MG63 (cell line): ENCODE measurements at places on chromosomes 11 and 22. TPM values are rescaled to one million over a fixed set of nuclear protein-coding genes. Genes with fewer than 3 reads are reported as not detected.

Gene CCDC116
- not detected in 2 replicates for total RNA-seq

Gene OR2AT4
- not detected in 2 replicates for total RNA-seq

Gene CALCB
- not detected in 2 replicates for total RNA-seq

Gene SHANK3
- total RNA-seq = 1.3 and 2.6 TPM in 2 replicates

Gene OR8A1
- not detected in 2 replicates for total RNA-seq

Gene LARGE1
- 1.0 and 4.1 TPM in 2 replicates for total RNA-seq

Gene TEX12
- total RNA-seq = not detected in 2 replicates

Gene PHF5A
- total RNA-seq = 101 and 111 TPM in 2 replicates

Gene DNAJB7
- total RNA-seq = not detected in 2 replicates

DNA sequence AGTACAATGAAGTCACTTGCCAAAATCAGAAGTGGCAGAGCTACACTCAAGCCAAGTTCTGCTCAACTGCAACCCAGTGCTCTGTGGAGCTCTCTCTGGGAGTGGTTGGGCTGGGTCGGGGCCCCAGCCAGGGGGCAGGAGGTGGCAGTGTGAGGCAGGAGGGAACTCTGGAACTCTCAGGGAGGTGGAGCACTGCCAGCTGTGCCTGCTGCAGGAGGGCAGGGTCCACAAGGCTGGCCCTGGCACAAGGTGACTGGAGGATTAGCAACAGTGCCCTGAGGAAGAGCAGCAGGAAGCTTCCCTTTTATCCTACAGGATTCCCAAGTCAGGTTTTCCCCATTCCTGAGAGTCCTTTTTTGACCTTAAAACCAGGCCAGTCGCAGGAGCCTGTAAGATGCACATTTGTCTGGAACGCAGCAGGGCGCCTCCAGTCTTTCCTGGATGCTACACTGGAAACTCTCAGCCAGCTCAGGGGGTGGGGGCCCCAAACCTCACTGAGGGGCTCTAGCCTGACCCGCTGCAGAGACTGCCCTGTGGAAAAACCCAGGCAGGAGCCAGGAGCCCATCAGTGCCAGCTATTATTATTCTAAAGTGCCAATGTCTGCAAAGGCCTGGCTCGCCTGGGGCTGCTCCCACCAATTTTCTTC, 31.8 kb downstream of the DKK3 start:
- DNase-seq = peak; percentile 82

DNA sequence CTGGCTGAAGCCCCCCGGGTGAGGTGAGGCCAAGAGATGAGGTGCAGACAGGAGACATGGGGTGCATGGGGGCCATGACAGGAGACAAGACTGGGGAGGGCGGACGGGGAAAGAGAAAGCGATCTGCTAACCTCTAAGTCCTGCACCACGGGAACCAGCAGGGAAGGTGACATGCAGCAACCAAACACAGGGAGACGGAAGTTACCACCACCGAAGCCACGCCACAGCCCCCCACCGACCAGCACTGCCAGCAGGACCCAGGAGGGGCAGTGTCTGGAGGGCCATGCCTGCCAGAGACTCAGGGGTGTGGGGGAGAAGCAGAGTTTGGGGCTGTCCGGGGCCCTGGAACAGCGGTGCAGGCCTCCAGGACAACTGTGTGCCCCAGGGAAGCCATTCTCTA, 14.1 kb upstream of the RASL10A start:
- no peak for DNase-seq

DNA sequence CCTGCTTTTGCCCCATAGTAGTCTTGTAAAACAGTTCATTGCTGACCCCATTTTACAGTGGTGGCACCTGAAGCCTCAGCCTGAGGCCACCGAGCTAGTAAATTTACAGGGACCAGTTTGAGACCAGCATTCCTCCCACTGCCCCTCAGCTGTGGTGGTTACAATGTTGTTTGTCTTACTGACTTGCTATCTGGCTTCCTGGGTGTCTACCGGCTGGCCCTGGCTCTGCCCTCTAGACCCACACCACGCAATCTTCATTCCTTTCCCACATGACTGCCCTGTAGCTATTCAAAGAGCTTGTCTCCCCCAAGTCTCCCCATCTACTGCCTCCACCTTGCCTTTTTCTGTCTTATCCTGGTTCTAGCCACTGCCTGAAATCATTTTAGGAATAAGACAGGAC, 20.8 kb downstream of the PIK3IP1 start:
- DNase-seq = no peak

DNA sequence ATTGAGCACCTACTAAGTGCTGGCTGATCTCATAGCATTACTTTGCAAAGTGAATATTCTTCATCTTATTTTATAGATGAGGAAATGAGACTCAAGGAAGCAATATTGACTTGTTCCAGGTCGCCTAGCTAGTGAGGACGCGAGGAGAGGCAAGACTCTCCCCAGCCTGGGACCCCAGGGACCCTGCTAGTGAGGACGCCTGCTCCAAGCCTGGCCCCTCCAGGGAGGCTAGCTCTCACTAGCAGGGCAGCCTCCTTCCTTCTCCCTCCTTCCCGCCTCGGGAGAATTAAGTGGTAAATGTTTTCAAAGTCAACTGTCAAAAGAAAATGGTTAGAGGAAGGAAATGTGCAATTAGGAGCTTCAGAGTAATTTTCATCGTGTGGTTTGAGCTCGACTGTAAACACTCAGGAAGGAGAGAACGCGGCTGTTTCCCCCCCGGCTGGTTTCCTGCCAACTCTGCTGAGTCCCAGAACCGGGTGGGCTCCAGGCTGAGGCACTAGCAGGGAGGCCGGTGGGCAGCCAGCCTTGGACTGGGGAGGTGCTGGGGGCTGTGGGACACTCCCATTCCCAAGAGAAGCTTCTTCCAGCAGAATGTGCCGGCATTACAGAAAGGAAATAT, 17.9 kb downstream of the MYEOV start:
- no peak for DNase-seq

DNA sequence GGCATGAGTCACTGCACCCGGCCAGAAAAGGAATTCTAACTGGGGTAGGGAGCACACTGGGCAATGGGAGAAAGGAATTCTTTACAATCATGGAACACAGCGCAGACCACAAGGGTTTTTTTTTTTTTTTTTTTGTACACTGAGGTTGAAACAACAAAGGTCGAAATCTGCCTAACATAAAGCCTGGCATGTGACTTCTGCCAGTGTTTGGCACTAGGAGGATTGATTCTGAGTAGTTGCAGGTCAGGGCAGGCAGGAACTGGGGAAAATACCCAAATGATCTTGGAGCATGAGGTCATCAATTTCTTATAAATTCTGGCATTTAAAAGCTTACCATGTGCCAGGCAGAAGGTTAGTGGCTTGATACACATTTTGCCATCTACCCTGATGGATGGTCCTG, 202.0 kb upstream of the SNX19 start:
- peak; percentile 8 for DNase-seq

- peak; percentile 10 for DNase-seq
Observed at GRCh38 chr11:101835506-101836063, 79.2 kb upstream of the CEP126 start.

DNA sequence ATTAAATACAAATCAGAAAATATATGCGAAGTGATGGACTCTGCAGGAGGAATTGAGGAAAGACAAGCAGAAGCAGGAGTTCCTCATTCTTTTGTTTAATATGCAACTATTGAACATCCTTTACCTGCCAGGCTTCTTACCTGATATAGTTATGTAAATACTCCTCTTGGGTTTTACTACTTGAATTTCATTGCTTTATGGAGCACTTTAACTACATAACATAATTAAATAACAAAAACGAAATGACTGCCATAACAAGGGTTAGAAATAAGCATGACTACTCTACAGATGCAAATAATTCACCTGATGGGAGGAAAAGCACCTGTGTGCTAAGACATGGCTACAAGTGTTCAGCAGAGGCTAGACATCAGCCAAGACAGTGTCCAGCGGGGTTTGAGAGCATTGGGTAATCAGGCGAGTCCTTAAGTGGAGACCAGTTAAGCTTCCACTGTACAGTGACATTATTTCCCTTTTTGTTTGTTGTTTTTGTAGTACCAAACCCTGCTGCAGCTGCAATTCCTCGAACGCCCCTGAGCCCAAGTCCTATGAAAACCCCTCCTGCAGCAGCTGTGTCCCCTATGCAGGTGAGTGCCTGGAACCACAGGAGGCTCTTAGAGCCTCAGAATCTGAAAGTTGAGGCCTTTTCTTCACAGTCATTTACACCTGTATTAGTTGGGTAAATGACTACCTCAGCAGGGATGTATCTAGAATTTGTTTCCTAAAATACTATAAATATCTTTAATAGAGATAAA, 67.4 kb downstream of the SPECC1L start:
- no peak for DNase-seq

DNA sequence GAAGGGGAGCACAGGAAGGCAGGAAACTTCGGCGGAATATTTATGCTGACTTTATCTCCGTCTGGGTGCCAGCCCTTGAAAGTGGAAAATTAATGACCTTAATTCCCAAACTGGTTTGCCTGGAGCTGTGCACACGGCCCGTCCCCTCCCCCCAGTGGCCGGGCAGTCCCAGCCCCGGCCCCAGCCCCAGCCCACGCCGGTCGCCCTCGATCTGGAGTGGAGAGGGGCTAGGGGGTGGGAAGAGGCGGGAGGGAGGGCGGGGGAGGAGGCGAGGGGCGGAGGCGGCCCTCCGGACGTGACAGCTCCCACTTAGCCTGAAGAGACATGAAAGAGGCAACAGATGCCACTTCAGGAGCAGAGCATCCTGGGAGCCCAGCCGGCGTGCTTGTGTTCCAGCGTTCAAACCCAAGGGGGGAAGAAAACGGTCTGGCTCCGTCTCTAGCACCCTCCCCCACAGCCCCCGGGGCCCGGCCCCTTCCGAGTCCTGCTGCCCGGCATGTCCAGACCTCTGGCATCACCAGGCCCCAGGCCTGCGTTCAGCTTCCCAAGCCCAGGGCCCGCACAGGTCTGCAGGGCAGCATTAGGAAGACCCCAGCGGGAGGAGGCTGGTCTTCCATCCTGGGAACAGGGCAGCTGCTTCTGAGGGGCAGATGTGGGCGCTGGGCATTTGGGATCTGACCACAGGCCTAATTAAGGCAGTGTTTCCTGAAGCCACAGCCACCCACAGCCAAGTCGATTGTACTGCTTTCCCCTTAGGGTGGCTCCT, 20.0 kb upstream of the LMO1 start:
- DNase-seq = no peak

GRCh38 chr11:126217491-126217890, 5.9 kb downstream of the FAM118B start:
- DNase-seq = no peak

- DNase-seq = no peak
Observed at GRCh38 chr11:118612378-118612777, 5.0 kb downstream of the PHLDB1 start.

- DNase-seq = peak; percentile 80
Observed at GRCh38 chr22:22086501-22087158, 104.0 kb upstream of the TOP3B start.

GRCh38 chr11:104944076-104944475, 24.3 kb downstream of the CASP4 start:
- no peak for DNase-seq

DNA sequence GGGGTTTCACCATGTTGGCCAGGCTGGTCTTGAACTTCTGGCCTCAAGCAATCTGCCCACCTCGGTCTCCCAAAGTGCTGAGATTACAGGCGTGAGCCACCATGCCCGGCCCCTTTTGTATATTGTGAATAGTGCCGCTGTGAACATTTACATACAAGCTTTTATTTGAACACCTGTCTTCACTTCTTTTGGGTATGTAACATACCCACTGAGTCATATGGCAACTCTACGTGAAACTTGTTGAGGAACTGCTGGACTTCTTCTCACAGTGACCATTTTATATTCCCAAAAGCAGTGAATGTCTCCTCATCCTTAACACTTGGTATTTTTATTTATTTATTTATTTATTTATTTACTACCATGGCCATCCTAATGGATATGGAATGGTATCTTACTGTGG, 3.9 kb upstream of the SCT start:
- DNase-seq = no peak

DNA sequence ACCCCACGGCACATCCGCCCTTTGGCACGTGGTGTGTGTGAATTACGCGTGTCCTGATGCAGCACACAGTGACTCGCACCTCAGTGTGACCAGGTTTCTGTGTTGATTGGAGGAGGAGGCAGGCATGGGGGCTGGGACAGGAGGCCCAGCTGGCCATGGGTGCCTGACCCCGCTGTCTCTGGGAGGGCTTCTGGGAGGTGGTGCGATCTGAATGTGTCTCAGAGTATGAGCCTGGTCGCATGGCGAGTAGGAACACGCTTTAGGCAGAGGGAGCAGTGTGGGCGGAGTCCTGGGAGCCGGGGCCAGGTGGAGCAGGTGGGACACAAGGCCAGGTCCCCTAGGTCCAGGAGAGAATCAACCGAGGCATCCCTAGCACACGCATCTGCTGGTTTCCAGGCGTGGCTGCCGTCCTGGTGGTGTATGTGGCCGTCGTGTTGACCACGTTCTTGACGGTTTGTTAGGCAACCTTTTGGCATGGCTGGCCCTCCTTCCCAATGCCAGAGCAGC, 5.7 kb downstream of the GRAMD4 start:
- no peak for DNase-seq

DNA sequence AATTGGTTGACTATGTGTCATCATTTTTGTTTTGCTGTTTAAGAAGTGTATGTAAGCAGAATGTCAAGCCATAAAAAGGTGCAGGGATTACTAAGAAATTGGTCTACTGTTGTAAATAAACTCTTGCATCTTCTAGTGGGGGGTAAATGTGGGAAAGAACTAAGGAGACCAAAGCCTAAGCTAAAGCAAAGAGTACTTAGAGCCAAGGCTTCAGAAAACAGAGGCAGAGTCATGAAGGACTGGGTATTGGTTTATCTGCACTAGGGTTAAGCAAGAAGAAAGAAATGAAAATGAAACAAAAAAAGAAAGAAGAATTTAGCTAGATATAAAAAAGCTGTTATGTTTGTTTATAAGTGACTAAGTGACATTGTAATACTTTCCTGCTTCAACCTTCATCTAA, 628.1 kb downstream of the METTL15 start:
- DNase-seq = no peak

GRCh38 chr22:50304528-50305392, 2.7 kb downstream of the PLXNB2 start:
- DNase-seq = peak; percentile 95

DNA sequence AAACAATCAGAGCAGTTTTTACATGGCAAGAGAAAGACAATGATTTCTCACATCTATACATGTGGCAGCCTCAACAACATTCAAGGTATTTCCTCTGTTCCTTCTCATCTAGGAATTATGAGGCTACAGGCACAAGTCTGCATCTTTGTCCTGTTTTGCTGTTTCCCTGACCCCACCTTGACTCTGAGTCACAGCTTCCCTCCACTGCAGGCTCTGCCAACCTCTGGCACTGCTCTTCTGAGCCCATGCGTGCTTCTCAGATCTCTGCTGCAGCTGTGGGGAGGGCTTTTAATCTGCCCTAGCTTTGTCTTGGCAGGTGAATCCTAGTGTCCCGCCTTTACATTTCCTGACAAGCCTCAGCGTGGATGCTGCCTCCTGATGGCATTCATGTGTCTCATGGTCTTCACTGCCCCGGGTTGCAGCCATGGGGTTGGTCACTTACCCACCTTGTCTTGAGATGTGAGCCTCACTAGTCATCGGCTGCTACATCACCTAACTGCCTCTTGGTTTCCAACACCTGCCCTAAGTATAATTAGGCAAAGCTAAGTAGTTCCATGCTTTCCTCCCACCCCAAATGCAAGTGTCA, 578.5 kb downstream of the TBC1D22A start:
- peak; percentile 17 for DNase-seq

DNA sequence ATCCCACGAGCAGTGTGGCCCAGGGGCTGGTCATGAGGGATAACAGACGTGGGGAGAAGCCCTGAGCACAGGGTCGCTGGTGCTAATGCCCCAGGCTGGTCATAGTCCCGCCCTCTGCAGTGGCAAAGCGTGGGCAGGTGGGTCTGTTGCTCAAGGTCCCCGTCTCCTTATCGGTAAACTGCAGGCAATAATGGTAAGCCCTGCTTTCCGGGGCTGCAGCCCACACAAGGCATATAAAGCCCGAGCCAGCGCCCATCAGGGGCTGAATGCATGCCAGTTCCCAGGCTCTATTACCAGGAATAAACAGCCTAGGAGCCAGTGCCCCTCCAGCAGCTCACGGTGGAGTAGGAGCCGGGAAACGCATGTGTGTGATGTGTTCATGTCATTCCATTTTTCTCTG, 261.0 kb downstream of the BRD1 start:
- DNase-seq = no peak
